Large intestine (tissue), 12 donors: ENCODE measurements at places on chromosomes 7 and 10.

DNA sequence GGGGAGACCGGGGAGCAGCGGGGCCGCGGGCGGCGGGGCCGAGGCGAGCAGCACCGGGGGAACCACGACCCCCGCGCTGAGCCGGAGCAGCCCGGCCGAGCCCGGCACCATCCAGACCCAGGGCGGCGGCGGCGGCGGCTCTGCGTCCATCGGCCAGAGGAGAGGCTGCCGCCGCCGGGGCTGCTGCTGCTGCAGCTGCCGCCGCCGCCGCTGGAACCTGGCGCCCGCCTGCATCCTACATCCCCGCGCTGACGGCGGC is 190 bp downstream of the TCERG1L start:
- DNase-seq, result no peak

DNA sequence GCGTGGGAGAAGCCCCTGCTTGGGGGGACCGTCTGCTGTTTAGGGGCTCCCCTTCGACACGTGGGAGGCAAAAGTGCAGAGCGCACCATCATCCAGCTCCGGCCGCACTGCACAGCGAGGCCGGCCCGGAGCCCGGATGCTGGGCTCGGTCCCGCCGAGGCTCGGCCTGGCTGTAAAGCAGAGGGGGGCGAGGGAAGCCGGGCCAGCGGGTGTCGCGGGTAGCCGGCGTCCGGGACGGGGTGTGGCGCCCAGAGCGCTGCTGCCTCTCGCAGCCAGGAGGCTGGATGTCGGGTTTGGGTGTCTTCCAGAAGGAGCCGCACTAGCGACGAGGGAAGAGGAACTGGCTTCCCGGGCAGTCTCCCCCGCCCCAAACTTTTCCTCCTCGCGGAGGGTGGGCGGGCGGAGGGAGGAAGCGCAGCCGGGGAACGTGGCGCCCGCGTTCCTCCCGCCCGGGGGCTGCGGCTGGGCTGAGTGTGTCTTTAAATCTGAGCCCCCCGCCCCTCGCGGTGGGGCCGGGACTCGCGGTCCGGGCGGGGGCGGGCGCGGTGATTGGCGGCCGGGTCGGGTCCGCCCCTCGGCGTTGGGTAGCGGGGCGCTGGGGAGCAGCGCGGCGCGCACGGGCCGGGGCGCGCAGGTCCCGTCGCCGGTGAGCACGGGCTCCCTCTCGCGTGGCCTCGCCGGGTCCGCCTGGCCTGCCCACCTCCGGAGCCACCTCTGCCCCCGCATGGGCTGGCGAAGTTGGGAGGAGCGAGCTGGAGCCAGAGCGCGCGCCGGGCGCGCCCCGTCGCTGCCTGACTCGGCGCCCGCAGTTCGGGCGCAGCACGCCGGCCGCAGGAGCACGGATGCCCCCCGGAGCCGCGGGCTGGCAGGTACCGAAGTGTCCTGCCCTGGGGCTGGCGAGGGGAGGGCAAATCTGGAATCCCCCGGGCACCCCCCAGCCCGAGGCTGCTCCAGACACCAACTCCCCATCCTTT is at the start of gene PALD1:
Gene PALD1, plus strand, starts transcription at position 577 of the 974 bp plus-strand sequence. CDS start 47,185 bp downstream, outside the sequence.
- DNase-seq, result peak; percentile 53

- no peak for DNase-seq
Observed at GRCh38 chr10:11691319-11691755, 50.8 kb upstream of the ECHDC3 start.

DNA sequence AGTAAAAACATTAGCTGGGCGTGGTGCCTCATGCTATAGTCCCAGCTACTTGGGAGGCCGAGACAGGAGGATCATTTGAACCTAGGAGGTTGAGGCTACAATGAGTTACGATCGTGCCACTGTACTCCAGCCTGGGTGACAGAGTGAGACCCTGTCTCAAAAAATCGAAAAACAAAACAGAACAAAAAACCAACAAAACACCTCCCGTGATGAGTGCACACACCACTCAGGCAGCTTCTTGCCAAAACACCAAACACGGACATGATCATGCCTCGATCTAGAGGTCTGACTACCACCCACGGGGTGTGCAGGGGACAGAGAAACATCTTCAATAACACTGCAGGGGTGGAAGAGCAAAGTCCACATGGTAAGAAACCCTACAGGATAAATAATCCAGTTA is 44.4 kb downstream of the AMZ1 start:
- DNase-seq, result no peak

GRCh38 chr10:29472301-29473086 is 162.3 kb downstream of the SVIL start:
- no peak for DNase-seq

GRCh38 chr7:70353330-70353945 is 755.2 kb downstream of the AUTS2 start:
- DNase-seq, result no peak

- no peak for DNase-seq
Observed at GRCh38 chr7:90789736-90790306, 193.7 kb downstream of the CDK14 start.

DNA sequence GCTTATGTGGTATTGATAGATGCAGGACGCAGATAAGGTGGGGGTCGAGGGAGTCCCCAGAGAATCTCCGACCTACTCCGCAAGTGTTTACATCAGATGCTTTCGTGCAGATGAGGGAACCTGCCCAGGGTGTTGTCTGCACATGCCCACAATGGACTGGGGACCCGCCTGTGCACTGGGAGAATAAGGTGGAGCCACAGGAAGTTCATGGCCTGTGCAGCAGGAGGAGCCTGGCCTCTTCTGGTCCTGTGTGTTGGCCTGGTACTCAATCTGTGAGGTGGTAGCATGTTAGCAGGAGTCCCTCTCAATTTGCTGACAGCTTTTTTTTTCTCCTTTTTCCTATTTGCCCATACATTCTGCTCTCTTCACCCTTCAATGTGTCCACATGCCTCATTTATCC is 54.1 kb upstream of the AKR1C1 start:
- DNase-seq, result no peak

- DNase-seq, result no peak
Observed at GRCh38 chr7:117875566-117875965, 2.3 kb upstream of the CTTNBP2 start.

DNA sequence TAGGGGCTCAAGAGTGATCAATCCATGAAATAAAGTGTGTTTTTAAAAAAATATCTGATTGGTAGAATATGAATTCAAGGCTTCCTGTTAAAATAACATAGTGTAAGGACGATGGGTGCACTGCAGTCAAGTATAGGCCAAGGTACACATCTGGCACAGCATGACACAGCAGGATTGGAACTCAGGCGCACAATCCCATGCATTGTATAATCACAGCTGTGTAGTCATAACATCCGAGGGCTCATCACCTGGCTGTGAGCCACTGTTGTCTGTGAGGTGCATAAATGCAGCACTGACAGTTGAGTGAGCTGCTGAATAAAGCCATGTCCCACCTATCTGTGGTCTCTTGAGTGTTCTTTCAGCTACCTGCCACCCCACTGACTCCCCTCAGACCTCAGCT is 142.3 kb upstream of the HPS1 start:
- no peak for DNase-seq

- no peak for DNase-seq
Observed at GRCh38 chr7:78959477-78959876, 494.0 kb downstream of the MAGI2 start.

- no peak for DNase-seq
Observed at GRCh38 chr7:157901166-157901565, 564.4 kb downstream of the DNAJB6 start.

- no peak for DNase-seq
Observed at GRCh38 chr7:84170646-84171045, 23.9 kb downstream of the SEMA3A start.

DNA sequence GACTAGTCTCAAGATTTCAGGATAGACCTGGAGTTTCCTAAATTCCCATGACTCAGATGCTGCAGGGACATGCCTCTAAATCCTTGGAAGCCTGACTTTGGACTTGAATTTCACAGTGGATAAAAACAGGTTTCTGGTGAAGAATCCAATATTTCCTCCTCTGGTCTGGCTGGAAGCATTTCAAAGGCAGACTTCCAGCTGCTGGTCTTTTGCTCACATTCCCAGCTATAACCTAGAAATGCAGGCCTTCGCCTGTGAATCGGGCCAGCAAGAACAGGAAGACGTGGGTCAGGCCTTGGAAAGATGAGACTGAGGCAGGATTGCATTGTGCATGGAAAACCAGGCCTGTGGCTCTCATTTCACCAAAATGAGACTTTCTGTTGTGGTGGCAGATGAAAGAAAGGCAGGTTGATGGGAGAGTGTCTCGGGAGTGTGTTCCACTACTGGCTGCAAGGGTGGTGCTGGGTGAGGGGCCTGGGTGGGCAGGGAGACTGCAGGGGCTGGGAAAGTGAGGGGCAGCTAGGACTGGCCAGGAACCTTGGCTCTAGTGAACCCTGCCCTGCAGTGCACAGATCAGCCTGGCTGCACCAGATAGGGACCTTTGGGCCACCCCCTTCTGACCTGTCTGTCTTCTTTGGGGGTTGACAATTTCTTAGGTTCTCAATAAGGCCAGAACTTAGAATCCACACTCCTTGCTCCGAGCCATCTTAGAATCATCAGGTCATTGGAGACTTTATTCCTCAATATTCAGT is 488.8 kb upstream of the MKI67 start:
- no peak for DNase-seq

- DNase-seq, result no peak
Observed at GRCh38 chr10:60937022-60937421, 7.0 kb downstream of the RHOBTB1 start.

- no peak for DNase-seq
Observed at GRCh38 chr10:110918269-110918642, 724 bp downstream of the BBIP1 start.
